ENCODE measurements at places on chromosomes 4 and X. TPM values are rescaled to one million over a fixed set of nuclear protein-coding genes. Genes with fewer than 3 reads are reported as not detected.

DNA sequence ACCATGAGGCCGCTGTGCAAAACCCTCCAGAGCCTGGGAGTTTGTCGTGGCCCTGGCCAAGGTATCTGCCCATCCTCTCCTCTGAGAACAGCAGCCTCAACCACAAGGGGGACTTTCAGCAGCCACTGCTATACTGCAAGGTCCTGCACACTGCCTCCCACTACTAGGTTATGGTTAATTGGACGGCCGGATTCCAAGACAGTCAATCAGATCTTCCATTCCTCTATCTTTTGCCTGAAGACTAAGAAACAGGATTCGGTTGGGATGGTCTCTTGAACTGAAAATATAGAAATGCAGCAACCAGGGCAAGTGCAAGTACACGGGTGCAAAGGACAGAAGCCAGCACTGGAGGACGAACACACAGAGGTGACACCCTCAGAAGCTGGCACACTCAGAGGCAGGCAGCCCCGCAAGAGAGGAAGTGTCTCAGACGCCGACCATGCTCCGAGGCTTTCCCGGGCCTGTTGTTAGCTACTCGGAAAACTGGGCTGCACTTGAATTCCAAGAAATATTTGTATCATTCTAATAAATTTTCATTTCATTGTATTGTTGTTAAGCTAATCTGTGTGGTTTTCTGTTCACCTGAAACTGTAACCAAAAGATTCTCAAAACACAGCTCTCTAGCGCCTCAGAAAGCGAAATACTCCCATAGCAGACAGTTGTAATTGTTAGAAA, 63.3 kb downstream of the AFAP1 start:
- no peak for DNase-seq

The SLC10A4 gene
- polyA plus RNA-seq: 0.47 TPM

The TCEAL7 gene
- polyA plus RNA-seq: 32.7 TPM

DNA sequence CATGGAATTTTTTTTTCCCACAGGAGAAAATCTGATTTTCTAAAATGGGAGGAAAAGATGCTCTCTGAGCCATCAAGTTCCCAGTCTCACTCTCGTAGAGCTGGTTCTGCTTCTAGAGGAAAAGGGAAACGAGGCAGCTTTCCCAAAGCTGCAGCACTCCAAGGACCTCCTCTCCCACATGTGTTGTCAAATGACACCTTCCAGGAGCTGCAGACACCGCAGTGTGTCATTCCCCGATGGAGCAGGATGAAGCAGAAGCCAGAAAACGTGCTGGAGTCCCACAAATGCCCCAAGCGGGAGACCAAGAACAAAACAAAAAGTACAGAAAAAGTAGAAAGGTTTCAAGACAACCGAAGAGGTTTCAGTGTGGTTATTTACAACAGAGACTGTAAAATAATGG, 348.1 kb downstream of the ARHGAP10 start:
- no peak for DNase-seq

The PAGE2 gene
- not detected for polyA plus RNA-seq

The HTR2C gene
- 0.05 TPM for polyA plus RNA-seq

GRCh38 chr4:29289118-29289517, 1431.1 kb upstream of the PCDH7 start:
- no peak for DNase-seq

GRCh38 chr4:10731162-10731561, 46.6 kb upstream of the CLNK start:
- DNase-seq: no peak

DNA sequence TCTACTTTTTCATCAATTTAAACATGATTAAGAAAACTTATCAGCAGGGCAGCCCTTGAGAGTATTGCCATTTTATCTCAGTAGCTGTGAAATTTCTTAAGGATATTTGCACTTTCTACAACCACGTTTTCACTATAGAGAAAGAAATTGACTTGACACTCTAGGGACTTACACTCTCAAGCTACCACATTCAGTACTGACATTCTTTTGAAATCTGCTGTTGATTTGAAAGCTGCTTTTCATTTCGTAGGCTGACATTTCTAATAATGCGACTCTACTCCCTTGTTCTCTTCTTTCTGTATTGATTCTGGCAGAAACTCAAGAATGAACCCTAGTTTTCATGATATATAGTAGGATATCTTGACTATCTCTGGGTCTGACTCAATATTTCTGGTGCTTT, 13.7 kb upstream of the GRXCR1 start:
- no peak for DNase-seq

- DNase-seq: no peak
These were observed 13.7 kb downstream of the MSX1 start for GRCh38 chr4:4873203-4873602.

The FHIP1A gene
- polyA plus RNA-seq: 7.1 TPM

The CORIN gene
- polyA plus RNA-seq: 13.1 TPM

- DNase-seq: no peak
These were observed 383 bp upstream of the TBC1D19 start for GRCh38 chr4:26583538-26583864.

GRCh38 chr4:89469930-89470375, 162.4 kb upstream of the GPRIN3 start:
- DNase-seq: no peak

DNA sequence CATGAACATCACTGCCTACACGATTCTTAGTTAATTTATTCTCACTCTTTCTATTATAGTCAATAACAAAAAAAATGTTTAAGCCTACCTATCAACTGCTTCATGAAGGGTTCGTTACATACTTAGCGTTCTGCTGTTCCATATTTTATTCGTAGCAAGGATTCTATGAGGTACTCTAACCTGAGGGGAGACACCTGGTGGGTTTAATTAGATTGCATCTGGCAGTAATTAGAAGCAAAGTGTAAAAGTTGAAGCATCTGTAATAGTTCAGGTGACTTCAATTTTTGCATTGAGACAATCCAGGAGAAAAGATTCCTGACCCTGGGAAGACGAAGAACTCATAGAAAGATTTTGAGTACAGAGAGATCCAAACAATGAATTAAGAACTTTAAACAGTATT, 1655.8 kb upstream of the TENM3 start:
- no peak for DNase-seq

GRCh38 chrX:3379111-3379510, 32.7 kb upstream of the MXRA5 start:
- DNase-seq: no peak
